Melanocyte of skin (primary cell): ENCODE measurements at places on chromosomes 13 and 19. TPM values are rescaled to one million over a fixed set of nuclear protein-coding genes. Genes with fewer than 3 reads are reported as not detected.

The GFY gene
- not detected in 2 replicates for total RNA-seq

The USPL1 gene
- total RNA-seq, result 14.1 and 16.7 TPM in 2 replicates

The ZNF99 gene
- not detected in 2 replicates for total RNA-seq

The FAM216B gene
- total RNA-seq, result not detected in 2 replicates

The LAIR1 gene
- not detected in 2 replicates for total RNA-seq

The ACP7 gene
- total RNA-seq, result 6.3 and 14.3 TPM in 2 replicates

The ZNF536 gene
- total RNA-seq, result 2.5 and 4.3 TPM in 2 replicates

The RFPL4A gene
- total RNA-seq, result not detected in 2 replicates

The SBSN gene
- under 0.01 TPM in 1 of 2 replicates, not detected in the other for total RNA-seq

The B3GNT8 gene
- under 0.01 and 0.34 TPM in 2 replicates for total RNA-seq

The IGSF23 gene
- not detected in 2 replicates for total RNA-seq

The ZNF577 gene
- 4.1 and 9.5 TPM in 2 replicates for total RNA-seq

The ZNF667 gene
- total RNA-seq, result 3.3 and 6.2 TPM in 2 replicates
